Brain pericyte (primary cell): ENCODE measurements at places on chromosomes 7 and 10.

GRCh38 chr10:91742229-91742628, 56.0 kb upstream of the TNKS2 start:
- no peak for DNase-seq

GRCh38 chr7:117592011-117592635, 112.3 kb downstream of the CFTR start:
- no peak for DNase-seq

GRCh38 chr7:43138710-43139109, 26.3 kb downstream of the HECW1 start:
- DNase-seq: no peak

DNA sequence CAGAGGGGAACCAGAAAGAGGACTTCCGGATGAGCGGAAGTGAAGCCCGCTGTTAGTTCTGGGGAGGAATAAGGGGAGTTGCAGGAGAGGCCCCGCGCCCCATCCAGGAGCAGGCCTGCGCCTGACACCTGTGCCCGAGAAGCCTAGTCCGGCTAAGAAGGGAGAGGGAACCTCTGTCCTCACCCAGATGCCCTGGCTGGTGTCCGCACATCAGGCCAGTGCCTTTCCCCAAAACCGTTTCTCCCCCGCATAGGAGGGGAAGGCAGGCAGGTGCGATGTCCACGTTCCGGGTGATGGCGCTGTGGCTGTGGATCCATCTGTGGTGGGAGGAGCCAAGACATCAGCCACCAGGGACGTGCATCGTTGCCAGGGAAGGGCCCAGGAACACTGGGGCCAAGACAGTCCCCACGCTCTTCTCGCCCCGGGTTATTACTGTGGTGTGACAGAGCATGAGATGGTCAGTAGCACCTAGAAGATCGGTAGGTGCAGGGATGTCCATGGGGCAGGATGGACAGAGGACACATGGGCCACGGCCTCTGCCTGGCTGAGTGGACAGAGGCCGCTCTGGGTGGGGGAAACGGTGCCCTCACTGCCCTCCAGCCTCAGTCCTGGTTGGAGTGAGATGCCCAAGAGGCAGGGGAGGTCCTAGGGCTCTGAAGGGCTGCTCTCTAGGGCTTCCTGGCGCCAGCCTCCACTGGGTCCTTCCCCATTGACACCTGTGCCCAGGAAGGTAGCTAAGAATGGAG, 262.7 kb downstream of the CELF2 start:
- DNase-seq: no peak

GRCh38 chr10:510415-510881, 179.0 kb downstream of the DIP2C start:
- DNase-seq: no peak

- DNase-seq: no peak
Measured at GRCh38 chr7:101162551-101163278, 2.7 kb downstream of the VGF start.

GRCh38 chr7:131648491-131648890, 92.1 kb upstream of the PODXL start:
- no peak for DNase-seq

DNA sequence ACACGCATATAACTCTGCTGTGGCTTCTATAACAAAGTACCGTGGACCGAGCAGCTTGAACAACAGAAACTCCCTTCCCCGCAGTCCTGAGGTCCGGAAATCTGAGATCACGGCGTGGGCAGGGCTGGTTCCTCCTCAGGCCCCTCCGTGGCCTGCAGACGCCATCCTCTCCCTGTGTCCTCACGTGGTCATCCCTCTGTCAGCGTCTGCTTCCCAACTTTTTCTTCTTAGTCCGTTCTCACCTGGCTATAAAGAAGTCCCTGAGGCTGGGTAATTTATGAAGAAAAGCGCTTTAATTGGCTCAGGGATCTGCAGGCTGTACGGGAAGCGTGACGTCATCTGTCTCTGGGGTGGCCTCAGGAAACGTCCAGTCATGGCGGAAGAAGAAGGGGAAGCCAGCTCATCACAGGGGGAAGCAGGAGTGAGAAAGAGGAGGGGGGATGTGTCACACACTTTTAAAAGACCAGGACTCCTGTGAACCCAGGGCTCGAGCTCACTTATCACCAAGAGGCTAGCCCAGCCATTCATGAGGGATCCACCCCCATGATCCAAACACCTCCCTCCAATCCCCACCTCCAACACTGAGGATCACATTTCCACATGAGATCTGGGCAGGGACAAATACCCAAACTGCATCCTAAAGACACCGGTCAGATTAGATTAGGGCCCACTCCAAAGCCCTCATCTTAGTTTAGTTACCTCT, 91.2 kb upstream of the INSIG1 start:
- peak; percentile 52 for DNase-seq

DNA sequence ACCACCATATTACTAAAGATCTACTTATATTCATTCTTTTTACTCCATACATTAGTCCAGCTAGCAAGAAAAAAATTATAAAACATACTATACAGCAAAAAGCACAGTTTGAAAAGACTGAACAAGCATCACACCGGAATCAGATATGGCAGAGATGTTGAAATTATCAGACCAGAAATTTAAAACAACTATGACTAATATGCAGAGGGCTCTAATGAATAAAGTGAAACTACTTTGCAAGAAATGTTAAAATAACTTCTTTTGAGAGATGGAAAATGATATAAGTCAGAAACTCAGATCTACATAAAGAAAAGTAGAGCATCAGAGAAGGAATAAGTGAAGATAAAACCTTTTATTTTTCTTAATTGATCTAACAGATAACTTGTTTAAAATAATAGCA, 50.9 kb downstream of the SGCE start:
- no peak for DNase-seq
